Midbrain (tissue), 1 donor: ENCODE measurements at places on chromosomes 5 and 9.

DNA sequence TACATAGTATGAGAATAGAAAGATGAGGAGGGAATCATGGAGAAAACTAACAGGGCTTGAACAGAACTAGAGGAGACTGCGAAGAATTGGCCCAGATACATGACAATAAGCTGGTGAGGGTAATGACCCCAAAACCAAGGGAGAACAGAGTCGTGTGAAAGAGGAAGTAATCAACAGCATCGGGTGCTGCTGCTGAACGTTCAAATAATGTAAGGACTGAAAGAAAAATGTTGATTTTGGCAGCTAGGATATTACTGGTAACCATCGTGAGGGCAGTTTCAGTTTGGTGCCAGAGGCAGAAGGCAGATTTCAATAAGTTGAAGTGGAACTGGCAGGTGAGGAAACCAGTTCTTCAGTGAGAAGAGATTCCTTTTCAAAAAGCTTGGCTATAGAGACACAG is 66.8 kb upstream of the SMC2 start:
- no peak for DNase-seq

DNA sequence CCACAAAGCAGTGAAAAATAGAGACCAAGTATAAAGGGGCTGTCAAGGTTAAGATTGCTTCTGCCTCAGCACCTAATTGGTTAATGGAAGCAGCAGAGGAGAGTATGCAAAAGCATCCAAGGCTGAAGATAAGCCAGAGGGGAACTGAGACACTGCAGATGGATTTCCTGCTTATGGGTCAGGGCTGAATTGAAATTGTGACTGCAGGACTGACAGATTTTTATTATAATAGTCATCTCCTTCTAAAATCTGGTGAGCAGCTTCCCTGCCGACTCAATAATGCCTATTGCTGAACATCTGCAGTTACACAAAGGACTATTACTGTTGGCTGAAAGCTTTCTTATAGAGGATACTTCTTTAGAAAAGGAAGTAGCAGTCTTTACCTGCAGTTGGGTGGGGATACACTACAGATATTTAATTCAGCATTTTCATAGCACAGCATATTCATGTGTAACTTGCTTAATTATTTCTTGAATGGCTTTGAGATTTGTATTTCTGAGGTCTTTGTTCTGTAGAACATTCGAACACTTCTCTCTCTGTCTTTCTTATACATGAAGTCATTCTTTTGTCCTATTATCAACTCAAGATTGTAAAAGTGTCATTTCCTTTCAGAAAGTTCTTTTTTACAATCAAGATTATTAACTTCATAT is 363.0 kb upstream of the RIOK2 start:
- no peak for DNase-seq

DNA sequence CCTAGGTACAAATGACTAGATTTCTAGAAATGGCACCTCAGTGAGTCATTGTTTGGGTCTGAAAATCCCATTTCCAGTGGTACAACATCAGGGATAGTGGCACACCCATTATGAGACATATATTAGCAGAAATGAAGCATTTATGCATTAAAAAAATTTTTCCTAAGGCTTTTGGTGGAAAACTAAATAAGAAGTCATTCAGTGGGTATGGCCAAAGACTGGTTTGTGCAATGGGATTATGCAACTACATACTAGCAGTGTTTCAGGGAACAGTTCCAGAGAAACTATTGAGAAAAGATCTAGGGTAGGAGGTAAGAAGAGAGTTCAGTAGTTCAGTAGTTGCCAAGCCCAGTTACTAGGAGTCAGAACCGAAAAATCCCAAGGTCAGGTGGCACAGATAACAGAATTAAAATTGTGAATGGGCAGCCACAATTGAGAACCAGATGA is 106.5 kb upstream of the HAPLN1 start:
- DNase-seq: no peak

- DNase-seq: no peak
These were observed 367.7 kb downstream of the GADD45G start for GRCh38 chr9:89972535-89972934.

GRCh38 chr9:137866226-137867141 is 11.1 kb upstream of the CACNA1B start:
- DNase-seq: no peak

GRCh38 chr5:96569332-96569731 is 92.8 kb upstream of the CAST start:
- no peak for DNase-seq

DNA sequence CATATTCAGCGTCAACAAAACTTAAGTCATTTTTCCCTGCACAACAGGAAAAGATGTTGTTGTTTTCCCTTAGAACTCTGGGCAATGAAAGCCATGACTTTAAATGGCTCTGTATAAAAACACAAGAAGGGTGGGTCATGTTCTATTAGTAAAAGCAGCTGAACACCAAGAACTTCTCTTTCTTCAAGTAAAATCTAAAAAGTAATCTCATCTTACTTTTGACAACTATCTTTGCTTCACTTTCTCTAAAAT is 9.1 kb downstream of the PFDN1 start:
- DNase-seq: no peak

DNA sequence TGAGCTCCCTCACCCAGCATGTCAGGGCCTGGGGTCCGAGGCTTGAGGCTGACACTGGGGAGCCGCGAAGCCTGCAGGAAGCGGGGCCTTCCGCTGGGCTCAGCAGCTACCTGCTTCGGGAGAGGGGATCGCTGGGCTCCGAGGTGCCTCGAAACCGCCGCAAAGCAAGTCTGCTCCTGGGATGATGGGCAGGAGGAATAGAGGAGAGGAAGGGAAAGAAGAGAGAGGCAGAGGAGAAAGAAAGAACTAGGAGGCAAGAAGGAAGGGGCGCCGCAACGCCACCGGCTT is 1.5 kb upstream of the PRDM12 start:
- DNase-seq: no peak

DNA sequence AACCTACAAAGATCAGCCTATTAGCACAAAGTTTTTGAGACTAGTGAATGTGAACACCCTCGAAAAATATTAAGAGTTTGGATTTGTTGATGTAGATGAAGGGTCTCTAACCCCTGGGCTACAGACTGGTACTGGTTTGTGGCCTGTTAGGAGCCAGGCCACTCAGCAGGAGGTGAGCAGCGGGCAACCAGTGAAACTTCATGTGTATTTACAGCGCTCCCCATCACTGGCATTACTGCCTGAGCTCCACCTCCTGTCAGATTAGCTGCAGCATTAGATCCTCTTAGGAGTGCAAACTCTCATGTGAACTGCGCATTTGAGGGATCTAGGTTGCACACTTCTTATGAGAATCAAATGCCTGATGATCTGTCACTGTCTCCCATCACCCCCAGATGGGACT is 11.2 kb upstream of the PAM start:
- no peak for DNase-seq

GRCh38 chr5:90809311-90810056 is 250.9 kb downstream of the ADGRV1 start:
- no peak for DNase-seq

DNA sequence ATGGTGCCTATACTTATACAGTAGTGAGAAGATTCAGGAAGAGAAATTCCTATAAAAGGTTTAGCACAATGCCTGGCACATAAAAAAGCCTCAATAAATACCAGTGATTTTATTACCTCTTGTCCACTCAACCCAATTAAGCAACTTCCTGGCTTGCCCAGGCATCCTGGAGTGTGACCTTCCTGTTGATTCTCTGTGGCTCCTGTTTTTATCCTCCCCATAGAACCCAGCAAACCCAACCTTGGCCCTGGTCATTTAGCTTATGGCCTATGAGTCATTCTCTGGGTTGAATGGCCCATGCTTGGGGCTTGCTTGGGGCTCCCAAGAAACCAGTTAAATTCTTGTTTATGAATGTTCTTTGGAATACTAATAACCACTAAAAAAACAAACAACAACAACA is 21.4 kb upstream of the SPARC start:
- no peak for DNase-seq

GRCh38 chr5:106097340-106097739 is 1573.4 kb downstream of the EFNA5 start:
- DNase-seq: no peak

- no peak for DNase-seq
These were observed 92.9 kb downstream of the GLDC start for GRCh38 chr9:6552498-6553121.

- no peak for DNase-seq
These were observed 14.5 kb upstream of the ZNF622 start for GRCh38 chr5:16480144-16480543.

GRCh38 chr9:75644649-75645048 is 245.8 kb upstream of the PCSK5 start:
- DNase-seq: no peak

DNA sequence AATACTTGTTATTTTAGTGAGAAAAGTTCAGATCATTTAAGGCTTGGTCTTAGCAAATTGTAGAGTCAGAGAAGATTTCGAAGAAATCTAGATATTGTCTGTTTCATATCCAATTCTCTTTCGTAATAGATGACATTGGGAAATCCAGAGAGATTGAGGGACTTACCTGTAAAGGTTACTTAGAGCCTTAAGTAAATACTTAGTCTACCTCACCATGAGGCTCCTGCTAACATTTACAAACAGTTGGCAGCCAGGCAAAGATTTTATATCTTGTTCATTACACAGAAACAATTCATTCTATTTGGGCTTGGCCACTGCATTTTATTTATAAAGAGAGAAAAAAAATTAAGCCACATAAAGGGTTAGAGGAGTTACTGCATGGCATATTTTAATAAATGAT is 70.3 kb downstream of the FGF10 start:
- DNase-seq: no peak

- DNase-seq: no peak
These were observed 40.2 kb upstream of the ZNF354A start for GRCh38 chr5:178770621-178771020.

GRCh38 chr9:80134487-80134886 is 562.7 kb downstream of the TLE4 start:
- DNase-seq: no peak

- DNase-seq: no peak
These were observed 71.5 kb downstream of the MACROH2A1 start for GRCh38 chr5:135327429-135328127.

GRCh38 chr5:14406554-14406849 is 175.1 kb upstream of the OTULINL start:
- no peak for DNase-seq

DNA sequence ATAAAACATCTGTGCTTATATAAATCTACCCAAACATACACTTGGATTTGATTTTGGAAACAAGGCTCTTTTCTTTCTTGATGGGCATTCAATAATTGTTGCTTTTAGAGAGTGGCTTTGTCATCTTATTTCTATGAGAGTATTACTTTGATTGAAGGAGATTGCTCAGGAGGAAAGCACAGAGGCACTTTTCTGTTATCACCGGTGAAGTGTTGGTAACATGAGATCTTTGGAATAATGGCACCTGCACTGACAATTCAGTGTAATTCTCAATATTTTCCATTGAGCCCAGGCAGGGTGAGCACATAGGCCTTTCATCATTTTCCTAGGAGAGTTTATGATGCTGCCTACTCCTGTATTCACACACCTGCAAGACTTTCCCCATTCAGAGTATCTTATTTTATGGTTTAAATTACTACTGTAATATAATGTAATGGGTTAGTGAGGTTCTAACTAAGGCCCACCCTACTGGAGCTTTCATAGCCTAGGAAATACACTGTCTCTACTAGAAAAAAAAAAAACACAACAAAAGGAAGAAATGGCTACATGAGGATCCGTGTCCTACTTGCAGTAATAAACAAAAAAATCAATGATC is 244.3 kb downstream of the DENND1A start:
- DNase-seq: no peak

DNA sequence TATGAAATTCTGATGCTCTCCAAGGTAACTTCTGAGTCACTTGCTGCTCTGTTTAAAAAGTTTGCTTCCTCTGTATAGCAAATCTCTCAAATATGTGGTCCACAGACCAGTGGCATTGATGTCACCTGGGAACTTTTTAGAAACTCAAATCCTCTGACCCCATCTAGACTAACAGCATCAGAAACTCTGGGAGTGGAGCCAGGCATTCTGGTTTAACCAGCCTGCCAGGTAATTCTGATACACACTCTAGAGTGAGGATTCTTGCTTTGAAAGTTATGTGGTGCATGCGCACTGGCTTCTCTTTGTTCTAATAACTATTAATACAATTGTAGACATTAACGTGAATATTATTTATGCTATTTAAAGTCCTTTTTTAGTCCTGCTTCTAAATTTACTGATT is 298.1 kb downstream of the SLF1 start:
- no peak for DNase-seq

GRCh38 chr5:617896-618295 is 5.8 kb downstream of the CEP72 start:
- no peak for DNase-seq
